ENCODE measurements at places on chromosomes 5 and 9.

GRCh38 chr5:168707716-168708695 lies 128.8 kb upstream of the PANK3 start:
- no peak for DNase-seq

DNA sequence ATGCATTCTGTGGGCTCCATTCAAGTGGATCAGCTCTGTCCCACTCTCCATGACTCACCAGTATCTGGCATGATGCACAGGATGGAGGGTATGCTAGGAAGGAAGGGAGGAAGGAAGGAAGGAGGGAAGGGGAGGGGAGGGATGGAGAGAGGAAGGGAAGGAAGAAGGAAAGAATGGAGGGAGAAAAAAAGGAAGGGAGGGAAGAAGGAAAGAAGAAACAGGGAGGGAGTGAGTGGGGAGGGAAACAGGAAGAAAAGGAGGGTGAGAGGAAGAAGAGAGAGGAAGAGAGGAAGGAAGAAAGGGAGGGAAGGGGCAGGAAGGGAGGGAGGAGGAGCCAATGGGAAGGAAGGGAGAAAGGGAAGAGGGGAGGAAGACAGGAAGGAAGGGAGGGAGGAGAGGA lies 5.3 kb upstream of the BARHL1 start:
- DNase-seq = no peak

DNA sequence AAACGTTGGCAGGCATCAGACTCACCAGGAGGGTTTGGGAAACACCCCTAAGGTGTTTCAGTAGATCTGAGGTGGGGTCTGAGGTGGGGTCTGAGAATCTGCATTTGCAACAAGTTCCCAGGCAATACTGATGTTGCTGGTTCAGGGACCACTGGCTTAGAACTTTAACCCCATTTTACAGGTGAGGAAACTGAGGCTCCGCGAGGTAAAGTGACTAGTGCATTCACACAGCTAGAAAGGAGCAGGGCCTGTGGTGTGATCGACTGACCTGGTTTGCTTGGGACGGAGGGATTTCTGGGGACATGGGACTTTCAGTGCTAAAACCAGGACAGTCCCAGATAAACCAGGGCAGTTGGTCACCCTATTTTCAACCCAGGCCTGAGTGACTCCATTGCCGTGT lies 81.4 kb upstream of the ZNF618 start:
- DNase-seq = no peak

DNA sequence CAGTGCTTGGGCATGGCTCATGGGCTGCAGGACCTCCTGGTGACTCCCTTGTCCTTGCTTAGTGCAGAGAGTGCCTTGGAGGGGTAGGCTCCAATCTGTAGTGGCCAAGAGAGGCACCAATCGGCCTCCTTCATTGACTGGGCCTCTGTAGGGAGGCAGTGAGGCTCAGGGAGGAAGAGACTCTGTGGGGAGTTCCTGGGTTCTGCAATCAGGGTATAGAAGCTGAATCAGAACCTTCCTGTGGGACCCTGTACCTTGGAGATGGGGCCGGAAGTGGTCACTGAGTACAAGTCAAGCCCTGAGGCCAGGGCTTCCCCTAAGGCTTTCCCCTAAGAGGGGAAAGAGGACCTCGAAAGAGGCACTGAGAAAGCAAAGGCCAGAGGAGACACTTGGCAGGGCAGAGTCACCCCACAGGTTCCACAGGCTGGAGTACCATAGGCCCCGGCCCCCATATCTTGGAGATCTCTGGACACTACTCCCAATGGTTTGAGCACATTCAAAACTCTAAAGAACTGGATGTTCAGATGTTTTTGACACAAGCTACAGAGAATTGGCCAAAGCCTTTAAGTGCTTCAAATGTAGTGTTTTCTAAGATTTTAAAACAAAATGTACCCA lies 190.5 kb downstream of the HSPA4 start:
- DNase-seq = no peak

- no peak for DNase-seq
Measured at GRCh38 chr5:82365744-82366228, 87.6 kb upstream of the RPS23 start.

- DNase-seq = no peak
Measured at GRCh38 chr9:99433555-99433954, 211.5 kb downstream of the SEC61B start.

DNA sequence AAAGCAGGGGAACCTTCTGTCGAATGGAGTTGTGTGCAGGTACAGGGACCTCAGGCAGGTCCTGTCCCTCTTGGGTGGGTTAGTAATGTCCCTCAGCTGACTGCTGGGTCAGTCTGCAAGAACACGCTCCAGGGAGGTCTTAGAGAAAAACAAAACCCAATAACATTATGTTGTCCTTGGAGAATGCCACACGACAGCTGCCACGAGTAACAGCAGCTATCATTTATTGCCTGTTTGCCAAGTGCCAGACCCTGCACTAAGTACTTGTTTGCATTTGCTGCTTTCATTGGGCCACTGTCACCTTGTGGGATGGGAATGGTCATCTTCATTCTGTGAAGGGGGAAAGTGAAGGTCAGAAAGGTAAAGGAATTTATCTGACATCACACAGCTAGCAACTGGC lies 310.3 kb downstream of the SLIT3 start:
- no peak for DNase-seq

DNA sequence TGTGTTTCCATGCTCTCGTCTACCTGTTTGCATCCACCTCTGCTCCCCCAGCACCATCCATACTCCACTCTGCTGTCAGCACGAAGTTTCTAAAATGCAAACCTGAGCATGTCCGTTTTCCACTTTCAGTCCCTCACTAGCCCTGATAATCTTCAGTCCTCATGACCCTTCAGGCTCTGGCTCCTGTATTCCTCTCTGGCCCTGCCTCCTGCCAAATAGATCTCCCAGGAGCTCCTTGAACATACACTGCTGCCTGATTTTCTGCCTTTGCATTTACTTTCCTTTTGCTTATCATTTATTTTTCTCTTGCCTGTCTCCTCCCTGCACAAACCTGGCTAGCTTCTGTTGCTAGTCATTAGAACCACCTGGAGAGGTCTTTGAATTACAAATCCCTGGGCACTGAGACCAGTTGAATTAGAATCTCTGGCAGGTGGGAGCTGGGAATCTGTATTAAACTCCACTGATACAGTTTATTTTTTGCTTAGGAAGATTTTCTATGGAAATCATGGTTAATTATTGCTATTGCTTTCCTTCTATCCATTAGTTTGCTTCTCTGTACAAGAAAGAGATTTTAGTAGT lies 18.5 kb downstream of the ARHGEF28 start:
- DNase-seq = no peak

All from osteocyte (in vitro differentiated cells).